Anterior cingulate cortex (tissue), 58 donors: ENCODE measurements at places on chromosomes 7 and 10.

DNA sequence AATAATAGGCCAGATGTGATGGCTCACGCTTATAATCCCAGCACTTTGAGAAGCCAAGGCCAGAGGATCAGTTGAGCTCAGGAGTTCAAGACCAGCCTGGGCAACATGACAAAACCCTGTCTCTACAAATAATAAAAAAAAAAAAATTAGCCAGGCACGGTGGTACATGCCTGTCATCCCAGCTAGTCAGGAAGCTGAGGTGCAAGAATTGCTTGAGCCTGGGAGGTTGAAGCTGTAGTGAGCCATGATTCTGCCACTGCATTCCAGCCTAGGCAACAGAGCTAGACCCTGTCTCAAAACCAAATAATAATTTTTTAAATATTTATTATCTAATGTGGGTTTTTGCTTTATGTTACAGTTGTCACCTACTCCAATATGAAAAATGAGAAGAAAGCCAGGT is 178.9 kb downstream of the ADK start:
- no peak for DNase-seq

GRCh38 chr7:121330053-121330833 is 1.4 kb downstream of the WNT16 start:
- no peak for DNase-seq

- no peak for DNase-seq
Measured at GRCh38 chr7:96827701-96828100, 118.1 kb upstream of the SEM1 start.

- no peak for DNase-seq
Measured at GRCh38 chr10:123513870-123514269, 152.3 kb upstream of the GPR26 start.

- DNase-seq, result no peak
Measured at GRCh38 chr7:157972914-157973313, 614.7 kb downstream of the PTPRN2 start.

- DNase-seq, result no peak
Measured at GRCh38 chr7:30379131-30379530, 94.7 kb downstream of the ZNRF2 start.

DNA sequence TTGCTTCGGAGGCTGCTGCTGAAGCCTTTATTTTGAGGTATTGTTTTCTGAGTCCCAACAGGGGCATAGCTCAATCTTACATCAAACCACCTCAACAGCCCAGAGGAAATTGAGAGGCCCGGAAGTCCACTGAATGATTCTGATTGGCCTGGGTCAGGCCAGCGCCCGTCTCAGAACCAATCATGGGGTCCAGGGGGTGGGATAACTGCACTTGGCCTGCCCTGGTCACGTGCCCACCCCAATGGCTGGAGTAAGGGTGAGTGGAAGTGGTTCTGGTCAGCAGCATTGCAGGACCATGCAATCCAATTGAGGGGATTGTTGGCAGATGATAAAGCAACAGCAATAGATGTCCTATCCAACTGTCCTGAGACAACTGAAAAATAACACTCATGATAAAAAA is 190.6 kb downstream of the HERPUD2 start:
- DNase-seq, result no peak

GRCh38 chr7:4361774-4362173 is 320.3 kb upstream of the FOXK1 start:
- DNase-seq, result no peak
